Activated CD4-positive, alpha-beta T cell treated with anti-CD3 and anti-CD28 coated beads, Interleukin-2, amount 50 U/mL, for 1 hour (primary cell): ENCODE measurements at places on chromosomes 12 and 14.

DNA sequence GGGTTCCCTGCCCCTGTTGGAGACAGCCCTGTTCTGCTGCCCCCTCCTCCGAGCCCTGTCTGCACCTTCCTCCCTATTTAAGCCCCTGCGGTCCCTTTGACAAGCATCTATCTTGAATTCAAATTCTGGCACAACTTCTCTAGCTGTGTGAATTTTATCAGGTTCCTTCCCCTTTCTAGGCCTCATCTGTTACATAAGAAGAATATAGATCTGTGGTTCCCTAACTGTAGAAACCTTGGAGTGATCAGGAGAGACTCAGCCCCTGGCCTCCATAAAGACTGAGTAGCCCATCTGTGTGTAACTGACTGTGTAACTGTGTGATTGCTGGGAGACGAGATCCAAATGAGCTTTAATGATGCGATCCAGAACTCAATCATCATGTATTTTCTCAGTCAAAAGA, 13.0 kb upstream of the RACGAP1 start:
- DNase-seq: no peak

DNA sequence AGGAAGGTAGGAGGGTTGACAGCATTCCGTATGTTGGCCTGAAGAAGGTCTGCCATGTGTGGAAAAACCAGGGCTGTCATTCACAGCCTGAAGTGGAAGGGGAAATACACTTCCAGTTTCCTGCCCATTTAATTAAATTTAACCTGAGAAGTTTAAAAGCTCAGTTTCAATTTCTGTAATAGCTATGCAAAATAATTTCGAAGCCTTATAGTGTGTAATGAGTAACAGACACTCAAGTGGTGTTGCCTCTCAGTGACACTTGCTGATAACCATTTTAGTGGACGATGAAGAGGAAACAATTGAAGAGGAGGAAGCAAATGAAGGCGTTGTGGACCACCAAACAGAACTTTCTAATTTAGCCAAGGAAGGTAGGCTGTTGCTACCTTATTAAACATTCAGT, 44.8 kb downstream of the EP400 start:
- no peak for DNase-seq

DNA sequence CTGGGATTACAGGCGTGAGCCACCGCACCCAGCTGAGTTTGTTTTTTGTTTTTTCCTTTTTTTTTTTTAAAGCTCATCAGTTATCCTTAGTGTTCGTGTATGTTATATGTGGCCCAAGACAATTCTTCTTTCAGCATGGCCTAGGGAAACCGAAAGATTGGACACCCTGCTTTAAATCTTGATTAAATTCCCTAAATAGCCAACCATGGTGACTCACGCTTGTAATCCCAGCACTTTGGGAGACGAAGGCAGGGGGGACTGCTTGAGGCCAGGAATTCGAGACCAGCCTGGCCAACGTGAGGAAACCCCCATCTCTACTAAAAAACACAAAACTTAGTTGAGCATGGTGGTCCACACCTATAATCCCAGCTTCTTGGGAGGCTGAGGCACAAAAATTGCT, 131.1 kb downstream of the MED13L start:
- DNase-seq: no peak

GRCh38 chr12:91606662-91607377, 424.2 kb upstream of the DCN start:
- no peak for DNase-seq

- DNase-seq: no peak
Measured at GRCh38 chr14:104541905-104542465, 37.6 kb upstream of the C14orf180 start.
